ENCODE measurements at places on chromosomes 7 and 10.
A peak's percentile ranks its signal among the peaks of the same experiment; 100 is the strongest.

DNA sequence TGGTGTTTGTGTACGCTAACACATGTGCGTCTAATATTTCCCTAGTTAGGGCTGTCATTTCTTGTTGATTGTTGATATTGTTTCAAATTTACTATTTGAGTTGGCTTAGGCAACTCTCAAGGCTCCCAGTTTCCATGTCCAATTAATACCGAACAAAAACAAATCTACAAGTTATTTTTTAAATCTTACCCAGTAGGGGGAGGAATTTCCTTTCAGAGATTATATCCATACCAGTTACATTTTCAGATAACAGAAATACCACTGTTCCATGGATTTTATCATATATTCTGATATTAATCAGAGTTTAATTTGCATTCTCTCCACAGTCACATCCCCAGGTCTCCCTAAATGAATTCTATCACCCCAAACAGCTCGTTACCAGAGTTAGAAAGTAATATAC, 7.2 kb upstream of the AKR1B10 start:
- DNase-seq = no peak

- DNase-seq = no peak
Observed at GRCh38 chr10:7672341-7673134, 5.8 kb upstream of the ITIH5 start.

DNA sequence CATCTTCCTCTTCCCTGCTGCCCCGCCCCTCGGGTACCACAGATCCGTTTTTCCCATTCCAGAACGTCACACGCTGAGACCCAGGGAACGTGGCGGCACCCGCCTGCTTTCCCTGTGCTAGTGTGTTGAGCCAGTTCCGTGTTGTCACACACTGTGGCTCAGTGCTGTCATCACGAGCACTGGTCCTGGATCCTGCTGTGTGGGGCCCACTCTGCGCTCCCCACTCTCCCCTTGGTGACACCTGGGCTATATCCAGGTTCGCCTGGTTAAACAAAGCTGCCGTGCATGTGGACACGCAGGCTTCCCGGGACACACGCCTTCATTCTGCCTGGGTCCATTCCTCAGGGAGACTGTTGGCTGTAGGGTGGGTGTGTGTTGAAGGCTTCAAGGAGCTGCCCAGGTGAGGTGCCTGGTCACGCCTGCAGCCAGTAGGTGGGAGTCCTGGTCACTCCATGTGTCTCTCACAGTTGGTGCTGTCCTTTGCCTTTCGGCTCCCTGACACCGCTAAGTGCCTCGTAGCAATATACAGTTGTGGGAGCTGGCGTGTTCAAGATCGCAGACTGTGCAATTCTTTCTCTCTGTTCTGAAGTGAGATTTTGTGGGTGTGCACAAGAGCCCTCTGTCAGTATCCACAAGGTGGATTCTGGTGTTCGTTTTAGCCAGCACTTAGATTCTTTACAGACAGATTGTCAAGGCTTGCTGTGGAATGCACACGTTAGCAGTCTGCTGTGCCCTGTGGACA, 88.6 kb downstream of the INPP5A start:
- DNase-seq = no peak

- DNase-seq = no peak
Observed at GRCh38 chr7:117230276-117231046, 92.4 kb downstream of the WNT2 start.

DNA sequence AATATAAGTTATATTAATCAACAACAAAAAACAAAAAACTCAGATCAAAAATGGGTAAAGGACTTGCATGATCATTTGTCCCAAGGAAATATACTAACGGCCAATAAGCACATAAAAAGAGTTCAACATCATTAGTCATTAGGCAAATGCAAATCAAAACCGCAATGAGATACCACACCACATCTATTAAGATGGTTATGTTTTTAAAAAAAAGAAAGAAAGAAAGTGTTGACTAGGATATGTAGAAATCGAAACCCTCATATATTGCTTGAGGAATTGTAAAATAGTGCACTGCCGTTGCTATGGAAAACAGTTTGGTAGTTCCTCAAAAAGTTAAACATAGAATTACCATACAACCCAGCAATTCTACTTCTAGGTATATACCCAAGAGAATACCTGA, 39.4 kb upstream of the CTNNA3 start:
- no peak for DNase-seq

GRCh38 chr7:100444311-100445278, 8.3 kb upstream of the PPP1R35 start:
- peak; percentile 27 for DNase-seq

- no peak for DNase-seq
Observed at GRCh38 chr7:10138087-10138854, 835.4 kb upstream of the PHF14 start.

GRCh38 chr10:93820434-93820833, 62.7 kb downstream of the LGI1 start:
- peak; percentile 11 for DNase-seq

GRCh38 chr10:31368724-31369123, 49.7 kb downstream of the ZEB1 start:
- DNase-seq = no peak
